ENCODE measurements at places on chromosomes 2 and 18.

DNA sequence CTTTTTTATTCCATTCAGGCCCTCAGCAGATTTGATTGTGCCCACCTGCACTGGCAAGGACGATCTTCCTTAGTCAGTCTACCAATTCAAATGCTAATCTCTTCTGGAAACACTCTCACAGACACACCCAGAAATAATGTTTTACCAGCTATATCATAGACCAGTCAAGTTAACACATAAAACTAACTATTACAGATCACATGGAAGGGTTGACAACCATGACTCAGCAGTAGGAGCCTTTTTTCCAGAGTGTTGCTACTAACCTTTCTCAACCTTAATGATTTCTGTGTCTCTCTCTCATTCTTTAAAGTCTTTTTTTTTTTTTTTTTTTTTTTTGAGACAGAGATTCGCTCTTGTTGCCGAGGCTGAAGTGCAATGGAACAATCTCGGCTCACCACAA is 143.5 kb upstream of the MSH6 start:
- DNase-seq, result no peak

GRCh38 chr2:241565411-241565810 is 6.9 kb downstream of the BOK start:
- no peak for DNase-seq

DNA sequence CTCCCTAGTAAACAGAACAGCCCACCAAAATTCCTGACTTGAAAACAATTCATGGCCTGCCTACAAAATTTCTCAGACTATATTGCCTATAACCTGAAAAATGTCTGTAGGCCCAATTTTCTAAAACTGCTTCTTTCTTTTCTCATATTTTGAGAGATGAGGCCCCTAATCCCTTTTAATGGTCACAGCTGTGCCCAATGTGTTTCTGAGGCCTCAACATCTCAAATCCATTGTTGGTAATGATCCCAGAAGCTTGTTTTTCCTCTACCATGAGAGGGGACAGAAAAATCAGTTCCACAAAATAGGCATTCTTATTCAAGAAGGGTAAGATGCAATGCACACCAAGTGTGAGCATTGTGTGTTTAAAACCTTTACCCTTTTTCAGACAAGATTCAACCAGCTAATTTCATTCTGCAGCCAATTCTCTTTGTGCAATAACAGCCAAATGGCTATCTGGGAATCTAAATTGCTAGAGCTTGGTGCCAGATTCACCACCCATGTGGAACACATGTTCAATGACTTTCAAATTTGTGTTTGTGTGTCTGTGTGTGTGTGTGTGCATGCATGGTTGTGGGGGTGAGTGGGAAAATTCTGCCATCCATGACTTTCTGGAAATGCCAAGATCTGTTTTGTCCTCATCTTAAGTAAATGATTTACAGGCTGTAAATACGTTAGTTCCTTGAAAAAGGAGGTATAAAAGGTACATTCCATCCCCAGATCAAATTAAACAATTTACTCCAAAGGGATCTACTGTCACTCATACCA is 319.5 kb downstream of the TNS1 start:
- DNase-seq, result no peak

DNA sequence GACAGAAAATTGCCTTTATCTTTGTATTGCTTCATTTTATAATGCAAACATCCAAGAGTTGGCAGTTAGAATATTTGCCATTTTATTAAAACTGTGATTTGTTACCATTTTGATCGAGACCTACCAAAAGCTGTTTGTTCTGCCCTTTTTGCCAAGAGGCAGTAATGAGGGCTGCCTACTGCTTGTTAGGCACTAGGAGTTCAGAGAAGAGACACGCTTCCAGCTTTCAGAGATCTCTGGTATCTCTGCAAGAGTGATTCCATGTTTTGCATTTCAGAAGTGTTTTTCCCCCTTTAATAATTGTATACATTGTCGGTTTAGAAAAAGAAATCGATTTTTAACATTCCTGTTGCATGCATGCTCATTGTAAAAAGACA is 628 bp downstream of the MRPL30 start:
- DNase-seq, result no peak

GRCh38 chr2:40962026-40962425 is 510.1 kb upstream of the SLC8A1 start:
- DNase-seq, result no peak

GRCh38 chr2:60885683-60886082 is 4.3 kb downstream of the REL start:
- DNase-seq, result no peak

DNA sequence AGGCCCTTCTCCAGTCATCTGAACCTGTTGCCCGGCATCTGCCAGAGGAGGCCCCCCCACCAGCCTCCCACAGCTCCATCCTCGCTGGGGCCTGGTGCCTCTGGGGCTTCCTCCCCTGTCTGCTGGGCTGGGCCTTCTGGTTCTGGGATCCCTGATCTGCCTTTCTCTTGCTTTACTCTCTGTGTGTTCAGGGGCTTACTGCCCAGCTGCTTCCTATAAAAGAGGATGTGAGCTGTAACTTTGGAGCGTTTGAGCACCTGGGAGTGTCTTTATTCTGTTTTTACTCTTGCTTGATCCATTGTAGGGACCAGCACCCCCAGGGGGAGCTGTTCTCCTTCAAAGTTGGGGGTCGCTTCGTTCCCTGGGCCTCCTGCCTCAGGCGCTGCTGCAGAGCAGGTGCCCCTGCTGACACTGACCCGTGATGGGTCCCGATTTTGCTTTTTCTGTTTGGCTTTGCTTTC is 23.1 kb upstream of the FAHD2A start:
- DNase-seq, result no peak

GRCh38 chr2:214481204-214481603 is 70.3 kb downstream of the VWC2L start:
- DNase-seq, result no peak

DNA sequence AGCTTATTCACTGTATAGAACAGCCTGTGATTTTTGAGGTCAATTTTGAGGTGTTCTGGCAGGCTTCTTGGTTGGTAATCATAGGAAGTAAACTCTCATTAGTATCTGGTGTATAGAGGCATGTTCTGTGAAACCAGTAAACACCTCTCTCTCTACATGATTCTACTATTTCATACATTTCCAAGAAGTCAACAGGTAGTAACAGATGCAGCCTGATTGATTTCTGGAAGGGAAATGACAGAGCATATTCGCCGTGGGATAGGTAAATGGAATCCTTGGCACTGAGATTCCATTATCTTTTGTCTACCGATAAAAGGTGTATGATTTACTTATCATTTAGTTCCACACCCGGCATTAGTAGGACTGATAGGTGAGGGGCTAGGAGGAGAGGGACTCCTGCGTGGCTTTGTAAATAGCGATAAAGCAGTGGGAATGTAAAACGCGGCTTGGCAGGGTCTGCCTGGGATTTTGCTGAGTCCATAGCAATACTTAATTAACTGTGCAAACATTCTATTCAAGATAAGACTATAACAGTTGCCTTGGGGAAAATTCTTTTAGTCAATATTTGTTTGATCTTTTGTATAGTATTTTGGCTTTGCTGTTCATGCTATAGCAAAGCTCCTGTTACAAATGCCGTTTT is 32.3 kb downstream of the LYPD6B start:
- no peak for DNase-seq

DNA sequence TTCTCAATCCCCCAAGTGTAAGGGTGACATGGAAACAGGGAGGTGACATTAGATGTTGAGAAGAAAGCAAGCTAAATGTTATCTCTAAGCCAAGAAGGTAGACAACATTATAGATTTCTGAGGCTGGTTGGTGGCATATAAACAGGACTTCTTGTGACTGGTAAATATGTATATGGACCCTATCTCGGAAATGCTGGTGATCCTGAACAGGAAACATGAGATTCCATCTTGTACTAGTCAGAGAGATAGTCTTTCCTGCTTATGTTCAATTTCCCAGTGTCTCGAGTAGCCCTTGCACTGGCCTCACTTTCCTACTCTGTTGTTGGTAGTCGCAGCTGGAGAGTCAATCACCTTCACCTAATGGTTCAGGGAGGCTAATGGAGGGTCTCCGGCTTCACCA is 26.8 kb downstream of the MOGAT1 start:
- no peak for DNase-seq

DNA sequence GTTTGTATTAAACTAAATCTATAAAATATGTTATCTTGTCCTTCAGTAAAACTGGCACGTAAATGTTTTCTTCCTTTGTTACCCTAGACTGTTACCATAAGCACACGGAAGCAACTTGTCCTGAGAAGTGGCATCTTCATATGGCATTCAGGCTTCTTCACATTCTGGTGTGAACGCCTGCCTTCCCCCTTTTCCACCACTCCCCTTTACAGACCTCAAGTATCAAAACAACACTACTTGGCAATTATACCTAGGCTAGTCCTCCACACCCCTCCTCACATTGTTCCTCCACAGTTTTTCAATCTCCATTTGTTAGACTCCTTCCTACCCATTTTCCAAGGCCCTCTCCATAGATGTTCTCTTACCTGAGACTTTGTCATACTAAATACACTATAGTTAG is 2.9 kb downstream of the MEX3C start:
- DNase-seq, result no peak

GRCh38 chr18:3649633-3650426 is 199.9 kb downstream of the TGIF1 start:
- no peak for DNase-seq

GRCh38 chr2:179562330-179562885 is 297.8 kb upstream of the SESTD1 start:
- DNase-seq, result no peak

DNA sequence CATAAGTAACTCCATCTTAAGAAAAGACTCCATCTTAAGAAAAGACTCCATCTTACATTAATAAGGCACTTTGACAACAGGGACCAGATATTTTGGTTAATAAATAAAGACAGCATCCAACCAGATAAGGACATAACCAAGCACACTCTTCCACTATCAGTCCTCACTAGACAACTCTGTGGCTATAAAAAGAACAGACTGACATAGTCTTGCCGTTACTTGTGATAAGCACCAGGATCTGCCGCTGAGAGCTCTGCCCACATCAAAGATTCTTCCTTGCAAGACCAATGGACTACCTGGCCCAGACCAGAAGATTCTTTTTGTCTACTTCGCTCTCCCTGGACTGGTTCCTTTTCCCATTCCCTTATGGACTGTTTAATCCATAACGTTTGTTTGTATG is 667.4 kb downstream of the NYAP2 start:
- DNase-seq, result no peak

GRCh38 chr2:163008642-163009041 is 170.1 kb upstream of the KCNH7 start:
- no peak for DNase-seq

DNA sequence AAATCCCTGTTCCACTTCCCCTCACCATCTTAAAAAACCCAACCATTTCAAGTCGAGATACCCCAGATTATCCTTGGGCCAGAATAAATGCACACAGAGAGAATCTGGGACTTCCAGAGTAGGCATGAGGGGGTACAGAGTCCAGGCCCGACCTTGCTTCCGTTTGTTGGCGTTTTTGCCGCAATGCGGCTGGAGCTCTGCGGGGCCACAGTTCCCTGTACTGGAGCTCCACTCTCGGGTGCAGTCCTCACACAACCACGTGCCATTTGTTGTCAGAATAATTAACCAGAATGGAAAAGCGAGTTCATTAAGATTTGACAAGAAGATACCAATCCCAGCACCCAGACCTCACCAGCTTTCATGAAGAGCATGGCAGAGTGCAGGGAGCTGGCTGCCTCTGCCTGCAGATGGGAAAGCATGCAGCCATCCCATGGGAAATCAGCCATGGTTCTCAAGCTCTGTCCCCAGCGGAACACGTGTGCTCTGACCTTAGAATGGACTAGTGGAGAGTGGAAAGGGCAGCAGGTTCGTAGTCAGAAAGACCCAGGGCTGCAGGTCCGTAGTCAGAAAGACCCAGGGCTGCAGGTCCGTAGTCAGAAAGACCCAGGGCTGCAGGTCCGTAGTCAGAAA is 472.8 kb downstream of the EIPR1 start:
- no peak for DNase-seq

GRCh38 chr2:114007436-114007835 is 117.5 kb downstream of the ACTR3 start:
- no peak for DNase-seq

- DNase-seq, result no peak
Observed at GRCh38 chr2:237724811-237725478, 73.6 kb upstream of the RBM44 start.

- DNase-seq, result no peak
Observed at GRCh38 chr2:55138014-55138881, 88.0 kb upstream of the RTN4 start.
